ENCODE measurements at places on chromosomes 11 and 22.
A peak's percentile ranks its signal among the peaks of the same experiment; 100 is the strongest.

DNA sequence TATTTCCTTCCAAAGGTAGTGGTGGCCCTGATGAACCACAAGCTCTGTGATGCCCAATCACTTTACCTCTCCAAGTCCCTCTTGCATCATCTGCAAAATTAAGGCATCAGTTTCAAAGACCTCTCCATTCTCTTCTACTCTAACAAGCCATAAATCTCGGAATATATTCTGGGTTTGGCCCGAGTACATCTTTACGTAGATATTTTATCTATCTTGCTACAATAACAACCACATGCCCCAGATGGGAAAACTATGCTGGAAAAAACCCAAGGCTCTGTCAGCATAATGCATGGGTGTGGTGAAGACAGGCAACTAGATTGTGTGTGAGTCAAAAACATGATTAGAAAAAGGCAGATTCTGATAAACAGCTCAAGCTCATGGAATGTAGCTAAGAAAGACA is 228.2 kb upstream of the BLID start:
- no peak for DNase-seq

GRCh38 chr11:46050003-46050461 is 71.2 kb downstream of the PHF21A start:
- DNase-seq: no peak

- no peak for DNase-seq
These were observed 377 bp upstream of the CCDC188 start for GRCh38 chr22:20151276-20151588.

GRCh38 chr11:28176351-28176750 is 68.2 kb downstream of the METTL15 start:
- DNase-seq: no peak

DNA sequence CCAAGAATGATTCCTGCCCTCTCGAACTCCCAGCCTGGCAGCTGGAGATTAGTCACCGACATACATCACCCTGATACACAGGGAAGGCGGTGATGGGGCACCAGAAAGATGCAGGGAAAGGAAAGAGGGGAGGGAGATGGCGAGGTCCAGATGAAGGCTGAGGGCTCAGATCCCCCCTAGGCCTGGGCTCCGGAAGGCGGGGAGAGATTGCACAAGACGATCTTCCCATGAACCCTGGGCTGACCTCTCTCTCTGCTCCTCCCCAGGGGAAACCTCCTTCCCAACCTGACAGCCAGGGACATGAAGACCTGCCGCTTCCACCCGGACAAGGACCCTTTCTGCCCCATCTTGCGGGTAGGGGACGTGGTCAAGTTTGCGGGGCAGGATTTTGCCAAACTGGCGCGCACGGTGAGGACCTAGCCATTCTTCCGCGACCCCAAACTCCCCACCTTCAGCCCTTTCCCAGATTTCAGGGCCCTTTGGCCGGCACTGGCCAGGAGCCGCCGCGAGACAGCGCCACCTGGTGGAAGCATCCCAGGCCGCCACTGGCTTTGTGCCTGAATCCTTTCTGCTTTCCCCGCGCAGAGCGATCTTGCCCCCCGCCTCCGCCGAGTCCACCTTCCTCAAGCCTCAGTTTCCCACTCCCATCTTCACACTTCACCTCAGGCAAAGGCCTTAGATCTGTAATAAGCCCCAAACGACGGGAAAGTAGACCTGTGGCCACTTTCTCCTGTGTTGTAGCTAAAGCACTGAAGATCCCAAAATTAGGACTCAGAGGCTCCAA is 11.5 kb downstream of the P2RX3 start:
- peak; percentile 71 for DNase-seq

GRCh38 chr11:78262691-78263090 is 74.0 kb downstream of the USP35 start:
- DNase-seq: no peak

- no peak for DNase-seq
These were observed 184.2 kb downstream of the SBF2 start for GRCh38 chr11:10109806-10110205.

GRCh38 chr11:57620467-57620866 is 23.0 kb downstream of the SERPING1 start:
- no peak for DNase-seq

DNA sequence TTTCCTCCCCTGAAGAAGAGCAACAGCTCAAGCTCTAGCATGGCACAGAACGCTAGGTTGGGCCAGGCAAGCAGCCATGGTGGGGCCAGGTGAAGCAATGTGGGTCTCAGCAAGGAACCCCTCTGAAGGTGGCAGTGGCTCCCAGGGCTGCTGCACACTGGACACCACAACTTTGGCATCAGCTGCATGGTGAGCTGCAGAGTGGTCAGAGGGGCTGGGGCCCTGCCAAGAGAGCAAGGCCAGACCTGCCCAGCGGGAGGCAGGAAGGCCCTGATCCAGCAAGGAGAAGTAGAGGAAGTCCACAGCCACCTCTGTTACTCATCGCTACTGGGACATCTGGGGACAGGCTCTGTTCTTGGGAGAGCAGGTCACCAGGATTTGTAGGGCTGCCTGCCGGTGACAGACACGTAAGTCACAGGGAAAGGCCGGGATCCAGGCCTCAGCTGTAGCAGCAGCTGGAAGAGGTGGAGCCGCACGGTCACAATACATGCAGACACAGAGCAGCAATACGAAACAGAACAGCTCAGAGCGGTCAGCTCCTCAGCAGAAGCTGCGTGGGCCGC is 12.4 kb downstream of the CYB561A3 start:
- DNase-seq: no peak

- DNase-seq: no peak
These were observed 1151.9 kb downstream of the BRD1 start for GRCh38 chr22:48675830-48676145.

- DNase-seq: no peak
These were observed 841 bp upstream of the EIF4G2 start for GRCh38 chr11:10809373-10810160.

DNA sequence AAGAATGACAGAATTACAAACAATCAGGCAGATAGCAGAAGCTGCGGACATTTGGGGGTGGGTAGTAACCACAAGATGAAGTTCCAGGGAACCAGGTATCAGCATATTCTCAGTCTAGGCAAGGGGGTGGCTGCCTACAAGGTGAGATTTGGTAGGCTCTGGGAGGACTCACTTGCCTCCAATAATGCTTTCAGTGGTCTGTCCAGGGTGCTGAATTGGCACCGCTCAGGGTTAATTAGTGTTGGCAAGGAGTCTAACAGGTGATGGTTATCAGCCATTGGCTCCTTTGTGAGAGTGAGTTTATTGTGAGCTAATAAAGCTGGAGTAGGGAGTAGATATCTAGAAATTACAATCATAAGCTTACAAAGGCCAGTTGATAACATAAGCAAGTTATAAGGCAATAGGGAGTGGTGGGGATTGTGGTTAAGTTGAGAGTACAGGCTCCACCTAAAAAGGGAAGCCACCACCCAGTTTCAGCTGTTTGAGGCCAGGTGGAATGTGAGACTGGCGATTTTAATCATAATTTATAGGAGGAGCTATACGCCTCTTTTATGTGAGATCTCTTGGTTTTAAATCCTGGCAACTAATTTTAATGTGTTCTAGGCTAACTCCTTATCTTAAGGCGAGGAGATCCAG is 320.5 kb downstream of the MIAT start:
- no peak for DNase-seq

- no peak for DNase-seq
These were observed 271.8 kb upstream of the PLET1 start for GRCh38 chr11:112532506-112532905.

GRCh38 chr22:28801845-28802594 is 1.7 kb upstream of the XBP1 start:
- peak; percentile 46 for DNase-seq

- DNase-seq: no peak
These were observed 17.8 kb upstream of the RAPSN start for GRCh38 chr11:47466701-47467250.

DNA sequence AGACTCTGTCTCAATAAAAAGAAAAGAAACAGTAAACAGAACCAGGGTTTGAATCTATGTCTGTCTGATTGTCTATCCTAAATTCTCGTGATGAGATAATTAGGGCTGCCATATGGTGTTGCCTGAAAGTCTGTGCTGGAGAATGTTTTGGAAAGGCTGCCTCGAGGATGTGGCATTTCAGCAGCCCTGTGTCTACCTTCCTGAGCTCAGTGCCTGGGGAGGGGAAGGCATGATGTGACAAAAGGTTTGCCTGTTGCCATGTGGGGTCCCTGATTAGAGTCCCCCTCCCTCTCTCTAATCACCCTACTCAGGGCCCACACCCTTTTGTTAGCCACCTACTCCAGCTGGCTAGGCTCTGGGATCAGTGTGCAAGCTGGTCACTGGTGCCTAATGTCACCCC is 15.2 kb downstream of the CD82 start:
- DNase-seq: no peak

DNA sequence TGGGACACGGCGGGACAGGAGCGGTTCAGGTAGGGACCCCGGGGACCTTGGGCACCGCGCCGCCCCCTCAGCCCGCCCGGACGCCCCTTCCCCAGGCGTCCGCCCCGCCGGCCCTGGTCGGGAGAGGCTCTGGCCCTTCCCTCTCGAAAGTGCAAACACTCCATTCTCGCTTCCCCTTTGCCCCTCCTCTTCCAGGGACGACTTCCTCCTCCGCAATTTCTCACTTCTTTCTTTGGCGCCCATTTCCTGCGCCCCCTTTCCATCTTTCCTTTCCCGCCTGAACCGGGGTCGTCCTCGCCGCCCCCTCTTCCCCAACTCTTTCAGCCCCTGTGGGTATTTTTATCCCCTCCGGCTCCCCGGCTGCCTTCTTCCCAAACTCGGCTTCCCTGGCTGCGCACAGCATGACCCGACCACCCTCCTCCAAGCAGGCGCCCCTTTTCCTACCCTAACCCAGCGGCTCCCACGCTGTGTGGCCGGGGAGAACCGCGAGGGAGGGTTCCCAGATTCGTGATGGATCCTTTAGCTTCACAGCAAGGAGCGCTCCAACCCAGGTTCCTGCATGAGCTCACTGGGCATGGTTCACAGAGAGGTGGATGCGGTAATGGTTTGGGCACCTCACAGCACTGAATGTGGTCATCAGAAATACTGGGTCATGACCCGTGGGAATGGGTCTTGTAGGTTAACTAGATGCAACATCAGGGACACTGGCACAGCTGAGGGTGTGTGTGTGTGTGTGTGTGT is 689 bp downstream of the RAB39A start:
- no peak for DNase-seq

DNA sequence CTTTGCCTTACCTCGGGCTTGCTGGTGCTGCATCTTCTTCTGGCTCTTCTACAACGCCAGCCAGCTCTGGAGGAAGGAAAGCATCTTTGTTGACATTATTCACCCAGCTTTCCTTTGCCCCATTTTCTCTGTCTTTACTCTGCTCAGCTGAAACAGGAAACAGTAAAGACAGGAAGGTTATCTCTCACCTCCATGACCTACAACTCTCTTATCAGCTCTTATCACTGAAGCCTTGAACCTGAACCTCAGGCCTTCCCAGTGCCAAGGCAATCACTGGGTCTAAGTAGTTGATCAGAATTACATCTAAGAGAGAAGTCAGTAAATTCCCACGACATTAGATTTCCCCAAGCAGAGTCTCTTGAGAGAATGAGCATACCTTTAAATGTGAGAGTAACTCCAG is 59.6 kb upstream of the CCDC89 start:
- no peak for DNase-seq

- DNase-seq: no peak
These were observed 59.8 kb upstream of the NAV2 start for GRCh38 chr11:19652623-19653375.

DNA sequence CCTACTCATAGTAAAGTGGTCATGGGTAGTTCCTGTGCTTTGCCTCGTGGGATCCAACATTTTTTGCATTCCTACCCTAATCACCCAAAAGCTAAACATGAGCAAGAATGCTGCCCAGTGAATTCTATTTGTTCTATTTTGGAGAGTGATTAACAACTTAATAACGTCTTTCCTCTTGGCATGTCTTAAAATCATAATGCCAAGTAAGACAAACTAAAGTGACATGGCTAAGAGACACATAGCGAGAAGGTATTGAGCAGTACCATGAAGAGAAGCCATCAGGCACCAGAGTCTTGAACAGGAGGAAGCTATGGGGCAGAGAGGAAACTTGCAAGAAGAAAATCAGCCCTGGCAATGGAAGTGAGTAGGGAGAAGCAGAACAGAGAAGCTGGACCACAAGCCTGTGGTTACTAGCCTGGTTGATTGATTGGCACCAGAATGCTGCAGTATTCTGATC is 32.0 kb downstream of the EXPH5 start:
- no peak for DNase-seq

- no peak for DNase-seq
These were observed 392.5 kb downstream of the CTTN start for GRCh38 chr11:70790671-70791300.
